ENCODE measurements at places on chromosomes 6 and 20.

DNA sequence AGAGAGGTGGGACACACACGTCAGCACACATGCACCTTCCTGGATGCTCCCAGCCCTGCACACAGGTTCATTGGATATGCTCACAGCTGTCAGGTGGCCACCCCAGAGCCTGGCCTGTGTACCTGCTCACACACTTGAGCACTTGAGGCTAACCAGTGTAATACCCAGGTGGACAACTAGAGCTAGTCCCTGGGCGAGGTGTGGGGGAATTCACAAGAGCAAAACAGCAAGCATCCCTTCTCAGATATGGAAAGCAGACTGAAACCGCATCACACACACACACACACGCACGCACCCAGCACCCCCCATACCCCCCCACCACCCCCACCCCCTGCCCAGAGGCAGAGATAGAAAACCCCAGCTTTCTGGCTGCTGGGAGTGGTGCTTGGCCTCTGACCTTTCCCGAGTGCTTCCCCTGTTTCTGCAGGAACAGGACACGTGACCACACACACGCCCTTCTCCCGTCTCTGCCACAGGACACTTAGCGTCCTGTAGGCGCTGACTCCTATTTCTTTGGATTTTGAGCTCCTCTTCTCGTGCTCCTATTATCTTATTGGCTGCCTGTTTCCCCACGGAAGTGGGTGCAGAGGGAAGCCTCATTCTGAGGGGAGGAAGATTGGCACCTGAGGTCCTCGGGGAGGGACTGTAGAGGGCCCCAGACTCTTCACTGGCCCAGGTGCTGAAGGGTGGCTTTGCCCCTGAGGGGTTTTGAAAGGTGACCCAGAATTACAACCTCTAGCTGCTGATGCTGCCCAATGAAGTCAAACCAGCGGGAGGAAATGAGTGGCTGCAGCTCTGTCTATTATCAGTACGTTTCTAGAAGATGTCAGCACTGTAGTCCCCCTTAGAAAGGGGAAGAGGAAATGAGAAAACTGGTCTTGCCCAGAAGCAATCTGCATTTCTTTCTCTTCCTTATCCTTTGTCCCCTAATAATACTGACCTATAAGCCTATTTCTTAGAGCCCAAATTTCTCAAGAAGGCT lies 65.8 kb downstream of the SYTL3 start:
- no peak for DNase-seq

GRCh38 chr6:113246186-113246585 lies 611.0 kb upstream of the MARCKS start:
- DNase-seq: no peak

DNA sequence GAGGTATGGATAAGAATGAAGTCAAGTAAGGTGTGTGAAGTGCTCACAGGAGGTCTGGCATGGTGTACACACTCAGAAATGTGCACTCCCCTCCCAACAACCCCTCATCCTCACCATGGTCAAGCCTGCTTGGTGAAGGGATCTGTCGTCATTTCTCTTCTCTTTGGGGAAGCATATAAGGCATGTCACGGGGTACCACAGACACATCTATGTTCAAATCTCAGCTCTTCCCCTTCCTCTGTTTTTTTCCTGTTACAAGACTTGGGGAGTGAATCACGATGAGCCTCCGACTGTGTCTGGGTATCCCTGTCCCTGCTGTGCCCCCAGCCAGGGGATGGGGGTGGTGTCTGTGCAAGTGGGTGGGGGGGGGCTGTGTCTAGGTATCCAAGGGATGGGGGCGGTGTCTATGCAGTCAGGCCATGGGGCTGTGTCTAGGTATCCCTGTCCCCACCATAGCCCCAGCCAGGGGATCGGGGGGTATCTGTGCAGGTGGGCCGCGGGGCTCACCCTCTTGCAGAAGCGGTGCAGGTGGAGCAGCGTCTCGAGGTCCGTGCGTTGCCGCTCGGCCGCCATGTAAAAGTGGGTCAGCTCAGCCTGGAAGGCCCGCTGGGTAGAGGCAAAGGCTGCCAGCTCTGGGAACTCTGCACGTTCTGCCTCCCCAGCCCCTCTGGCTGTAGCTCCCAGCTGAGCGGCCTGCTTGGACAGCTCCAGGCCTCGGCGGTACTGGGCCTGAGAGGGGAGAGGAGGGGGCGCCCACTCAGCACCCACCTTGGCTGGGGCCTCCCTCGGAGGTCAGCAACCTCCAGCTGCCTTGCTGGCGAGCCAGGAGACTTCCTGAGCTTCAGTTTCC lies 43.6 kb downstream of the KIAA1755 start:
- no peak for DNase-seq

DNA sequence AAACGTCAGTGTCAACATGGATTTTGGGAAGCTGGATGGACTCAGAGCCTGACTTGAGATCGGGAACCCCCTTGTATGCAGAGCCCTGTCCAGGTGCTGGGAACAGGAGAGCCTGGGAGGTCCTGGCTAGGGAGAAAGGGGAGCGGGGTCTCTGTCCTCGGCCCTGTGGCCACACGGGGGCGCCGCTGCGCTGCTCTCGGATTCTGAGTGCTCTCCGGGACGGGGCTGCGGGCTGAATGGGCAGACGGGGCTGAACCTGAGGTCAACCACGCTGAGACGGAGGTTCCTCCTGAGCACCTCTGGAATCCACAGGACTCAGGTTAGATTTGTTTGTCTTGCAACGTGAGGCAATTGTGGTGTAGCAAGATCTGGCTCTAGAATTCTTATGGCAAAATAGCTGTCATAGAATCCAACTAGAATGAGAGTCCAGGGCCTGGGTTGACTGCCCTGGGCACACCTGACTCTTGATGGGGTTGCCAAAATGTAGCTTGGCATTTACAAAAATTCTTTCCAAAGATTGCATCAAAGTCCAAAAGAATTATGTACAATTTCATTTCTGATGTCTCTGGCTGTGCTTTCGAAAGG lies 20.6 kb upstream of the HLA-F start:
- DNase-seq: no peak

- DNase-seq: no peak
Observed at GRCh38 chr6:11484441-11484840, 53.1 kb upstream of the TMEM170B start.

DNA sequence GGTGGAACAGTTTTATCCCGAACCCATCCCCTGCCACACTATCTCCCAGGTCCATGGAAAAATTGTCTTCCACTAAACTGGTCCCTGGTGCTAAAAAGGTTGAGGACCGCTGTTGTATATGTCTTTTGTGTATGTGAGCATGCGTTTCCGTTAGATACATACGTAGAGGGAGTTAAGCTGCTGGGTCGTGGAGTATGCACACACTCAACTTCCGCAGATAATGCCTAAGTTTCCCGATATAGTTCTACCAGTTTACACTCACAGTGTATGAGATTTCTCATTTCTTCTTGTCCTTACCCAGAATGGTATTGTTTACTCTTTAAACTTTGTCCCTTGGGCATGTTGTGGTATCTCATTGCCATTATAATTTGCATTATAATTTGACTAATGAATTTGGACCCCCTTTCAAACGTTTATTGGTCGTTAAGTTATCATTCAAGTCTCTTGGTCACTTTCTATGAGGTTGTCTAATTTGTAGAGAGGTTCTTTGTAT lies 50.5 kb upstream of the SCAF8 start:
- no peak for DNase-seq

DNA sequence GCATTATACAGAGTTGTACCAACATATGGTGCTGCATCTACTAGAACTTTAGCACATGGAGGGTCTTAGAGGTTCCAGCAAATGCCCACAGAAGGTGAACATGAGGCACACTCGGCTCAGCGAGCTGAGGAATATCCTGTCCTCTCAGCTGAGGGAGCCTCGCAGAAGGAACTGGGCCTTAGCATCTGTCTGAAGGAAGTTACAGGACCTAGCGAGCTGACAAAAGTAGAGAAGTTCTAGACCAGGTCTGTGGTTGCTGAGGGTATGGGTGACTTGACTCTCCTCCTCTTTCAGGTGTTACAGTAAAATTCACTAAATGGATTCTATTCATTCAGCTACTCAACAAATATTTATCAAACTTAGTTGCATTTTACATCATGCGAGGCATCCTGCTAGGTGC lies 157.2 kb downstream of the ZDHHC14 start:
- DNase-seq: no peak

DNA sequence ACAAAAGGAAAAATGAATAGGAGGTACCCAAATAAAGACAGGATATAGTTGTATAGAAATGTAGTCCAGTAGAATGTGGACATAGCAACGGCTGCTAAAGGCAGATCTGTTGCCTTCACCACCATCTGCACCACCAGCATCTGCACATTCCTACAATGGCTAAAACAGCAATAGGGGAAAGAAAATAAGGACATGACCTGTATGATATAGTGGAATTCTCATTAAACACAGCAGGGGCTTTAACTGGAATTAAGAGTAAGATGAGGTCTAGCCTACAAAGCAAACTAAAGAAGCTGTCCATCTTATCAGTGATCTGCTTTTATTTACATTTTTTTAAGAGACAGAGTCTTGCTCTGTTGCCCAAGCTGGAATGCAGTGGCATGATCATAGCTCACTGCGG lies 26.8 kb upstream of the SCAF8 start:
- DNase-seq: no peak

DNA sequence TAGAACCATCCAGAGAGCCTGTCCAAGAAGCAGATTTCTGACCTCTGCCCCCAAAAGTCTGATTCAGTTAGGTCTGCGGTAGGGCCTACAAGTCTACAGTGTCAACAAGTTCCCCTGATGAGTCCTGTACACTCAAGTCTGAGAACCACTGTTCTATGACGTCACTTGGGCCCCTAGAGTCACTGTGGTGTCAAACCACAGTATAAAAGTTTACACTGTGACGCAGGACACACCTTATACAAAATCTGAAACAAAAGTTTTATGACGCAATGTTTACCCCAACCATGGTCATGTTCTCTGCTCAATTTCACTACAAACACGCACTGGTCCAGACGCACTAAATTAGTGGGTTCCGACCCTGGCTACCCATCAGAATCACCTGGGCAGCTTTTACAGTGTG lies 17.9 kb downstream of the SLA2 start:
- DNase-seq: no peak

GRCh38 chr6:10534419-10534762 lies 13.2 kb downstream of the GCNT2 start:
- DNase-seq: no peak

- DNase-seq: no peak
Observed at GRCh38 chr20:32773223-32773622, 11.0 kb downstream of the DNMT3B start.

GRCh38 chr20:37261714-37262113 lies at the start of gene GHRH:
Gene GHRH, minus strand, starts transcription at chr20:37261814. Its CDS starts 4,925 bp downstream, at chr20:37256889.
- DNase-seq: no peak

GRCh38 chr20:7980332-7981046 lies 39.1 kb downstream of the TMX4 start:
- DNase-seq: no peak

- DNase-seq: no peak
Observed at GRCh38 chr20:4076033-4076432, 60.7 kb upstream of the RNF24 start.

GRCh38 chr6:46491201-46491627 lies at the start of gene RCAN2:
Gene RCAN2, minus strand, starts transcription at chr6:46491449.
- DNase-seq: no peak

GRCh38 chr20:24432046-24432442 lies 37.4 kb upstream of the SYNDIG1 start:
- no peak for DNase-seq

- no peak for DNase-seq
Observed at GRCh38 chr6:10138917-10139316, 276.0 kb downstream of the TFAP2A start.

DNA sequence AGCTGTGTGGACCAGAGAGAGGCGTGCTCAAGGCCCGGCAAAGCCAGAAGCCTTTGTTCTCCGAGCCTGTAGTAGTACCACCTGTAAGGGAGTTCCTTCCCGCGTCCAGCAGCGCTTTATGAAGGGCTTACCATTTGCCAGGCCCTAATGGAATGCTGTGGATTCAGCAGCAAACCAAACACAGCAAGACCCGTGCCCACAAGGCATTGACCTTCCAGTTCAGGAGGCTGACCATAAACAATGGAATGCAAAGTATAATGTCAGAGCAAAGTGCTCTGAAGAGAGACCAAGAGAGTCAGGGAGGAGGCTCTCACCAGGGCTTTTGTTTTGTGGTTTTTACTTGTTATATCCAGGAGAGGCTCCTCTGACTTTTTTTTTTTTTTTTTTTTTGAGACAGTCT lies 209.8 kb downstream of the ZMYND8 start:
- no peak for DNase-seq
